H54 (cell line): ENCODE measurements at places on chromosomes 2 and 18.

DNA sequence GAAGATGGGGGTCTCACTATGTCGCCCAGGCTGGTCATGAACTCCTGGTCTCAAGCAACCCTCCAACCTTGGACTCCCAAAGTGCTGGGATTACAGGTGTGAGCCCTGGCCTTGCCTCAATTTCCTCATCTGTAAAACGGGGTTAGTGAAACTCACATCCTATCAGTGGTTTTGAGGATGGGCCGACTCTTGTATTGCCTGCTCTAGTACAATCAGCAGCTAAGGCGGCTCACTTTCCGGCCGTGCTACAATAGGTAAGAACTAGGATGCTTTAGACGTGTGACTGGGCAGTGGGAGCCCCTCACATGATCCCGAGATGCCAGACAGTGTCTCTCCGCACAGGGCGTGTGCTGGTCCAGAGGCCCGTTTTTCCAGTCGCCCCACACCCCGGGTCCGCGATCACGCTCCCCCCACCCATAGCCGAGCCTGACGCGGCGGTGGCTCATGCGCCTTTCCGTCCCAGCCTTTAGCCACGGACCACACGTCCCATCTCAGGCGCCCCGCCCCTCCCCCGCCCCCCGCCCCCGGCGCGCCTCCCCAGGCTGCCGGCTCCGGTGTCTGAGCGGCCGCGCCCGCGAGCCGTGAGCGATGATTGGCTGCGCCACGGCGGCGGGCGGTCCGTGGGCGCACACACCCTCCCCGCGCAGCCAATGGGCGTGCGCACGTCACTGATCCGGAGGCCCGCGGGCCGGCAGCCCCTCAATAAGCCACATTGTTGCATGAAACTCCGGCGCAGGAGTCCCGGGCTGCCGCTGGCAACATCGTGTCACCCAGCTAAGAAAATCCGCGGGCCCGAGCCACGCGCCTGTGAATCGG, at the start of gene HK2:
HK2 (plus strand) TSS at position 710 of the 816 bp plus-strand sequence. CDS start 454 bp downstream, outside the sequence.
- peak; percentile 74 for DNase-seq

- peak; percentile 88 for DNase-seq
Observed at GRCh38 chr2:9656270-9656766, 25.5 kb upstream of the YWHAQ start.

DNA sequence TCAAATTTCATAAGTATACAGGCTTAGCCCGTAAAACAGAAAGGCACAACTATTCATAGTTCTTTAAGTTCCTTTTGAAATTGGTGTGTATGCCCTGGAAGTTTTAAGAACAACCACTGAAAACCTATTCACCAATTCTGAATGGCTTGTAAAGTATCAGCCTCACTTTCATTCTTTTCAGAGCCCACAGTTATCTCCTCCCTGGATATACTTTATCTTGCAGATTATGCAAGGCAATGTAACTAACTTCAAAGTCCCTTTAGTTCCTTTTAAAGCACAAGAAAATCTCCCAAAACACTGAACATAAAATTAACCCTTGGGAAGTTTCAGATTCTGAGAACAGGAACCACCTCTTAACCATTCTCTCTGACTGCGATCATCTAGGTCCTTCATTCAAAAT, 1.1 kb downstream of the STRN start:
- DNase-seq, result no peak

DNA sequence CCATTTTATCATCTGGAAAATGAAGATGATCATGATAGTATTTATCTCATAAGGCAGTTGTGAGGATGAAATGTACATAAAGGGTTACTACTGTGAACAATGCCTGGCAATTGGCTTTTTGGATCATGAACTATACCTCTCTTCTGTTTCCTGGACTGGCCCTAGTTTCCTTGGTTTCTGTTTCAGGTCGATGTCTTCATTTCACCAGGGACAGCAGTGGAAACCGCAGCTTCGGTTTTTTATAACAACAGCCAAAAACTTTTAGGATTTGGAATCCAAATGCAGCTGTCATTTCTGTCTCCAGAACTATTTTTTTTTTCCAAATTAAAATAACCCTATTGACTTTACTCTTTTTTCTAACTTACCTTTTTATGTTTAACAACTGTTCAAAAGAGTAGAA, 425.1 kb downstream of the RND3 start:
- no peak for DNase-seq

GRCh38 chr18:45133276-45133675, 452.6 kb downstream of the SETBP1 start:
- no peak for DNase-seq

DNA sequence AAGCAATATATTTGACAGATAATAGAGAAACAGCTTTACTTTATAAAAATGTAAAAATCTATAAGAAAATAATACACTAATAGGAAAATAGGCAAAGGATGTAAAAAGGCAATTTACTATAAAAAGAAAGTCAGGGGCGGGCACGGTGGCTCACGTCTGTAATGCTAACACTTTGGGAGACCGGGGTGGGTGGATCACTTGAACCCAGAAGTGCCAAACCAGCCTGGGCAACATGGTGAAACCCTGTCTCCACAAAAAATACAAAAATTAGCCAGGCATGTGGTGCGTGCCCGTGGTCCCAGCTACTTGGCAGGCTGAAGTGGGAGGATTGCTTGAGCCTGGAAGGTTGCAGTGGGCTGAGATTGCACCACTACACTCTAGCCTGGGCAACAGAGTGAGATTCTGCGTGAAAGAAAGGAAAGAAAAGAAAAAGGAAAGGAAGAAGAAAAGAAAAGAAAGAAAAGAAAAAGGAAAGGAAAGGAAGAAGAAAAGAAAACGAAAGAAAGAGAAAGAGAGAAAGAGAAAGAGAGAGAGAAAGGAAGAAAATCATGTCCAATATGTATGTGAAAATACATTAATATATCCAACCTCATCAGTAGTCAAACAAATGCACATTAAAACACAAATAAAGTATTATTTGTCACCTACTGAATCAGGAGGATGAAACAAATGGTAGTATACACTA, 65.1 kb downstream of the ADD2 start:
- DNase-seq, result no peak

DNA sequence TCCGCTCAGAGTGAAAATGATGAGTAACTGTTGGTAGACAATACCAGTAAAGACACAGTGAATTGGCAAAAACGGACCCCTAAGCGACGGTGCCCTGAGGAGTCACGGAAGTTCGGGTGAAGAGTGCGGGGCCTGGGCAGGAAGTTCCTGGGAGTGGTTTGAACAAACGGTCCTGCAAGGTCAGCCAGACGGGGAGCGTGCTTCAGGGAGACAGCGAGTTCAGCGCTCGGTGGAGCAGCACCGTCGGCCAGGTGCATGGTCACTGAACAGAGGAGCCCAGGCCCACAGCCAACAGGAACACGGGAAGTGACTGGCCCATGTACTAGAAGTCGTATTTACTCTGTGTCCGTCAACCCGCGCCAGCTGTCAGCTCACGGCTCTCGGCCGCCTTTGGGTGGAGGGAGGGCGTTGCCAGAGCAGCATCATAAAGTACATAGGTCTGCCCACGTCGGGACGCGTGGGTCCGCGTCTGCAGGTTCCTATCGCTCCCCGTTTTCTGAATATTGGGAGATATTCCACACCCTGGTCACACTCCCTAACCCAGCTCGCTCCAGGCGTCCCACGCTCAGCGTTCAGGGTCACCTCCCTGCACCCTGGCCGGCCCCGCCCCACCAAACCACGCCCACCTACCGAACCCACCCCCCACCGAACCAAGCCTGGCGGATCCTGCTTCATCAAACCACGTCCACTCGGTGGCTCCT, 75.6 kb upstream of the UXS1 start:
- no peak for DNase-seq
